Activated CD4-positive, alpha-beta T cell treated with anti-CD3 and anti-CD28 coated beads, Interleukin-2, amount 10 ng/mL, durations not matched to agents 7 days and 5 days (primary cell): ENCODE measurements at places on chromosomes 2 and 18. TPM values are rescaled to one million over a fixed set of nuclear protein-coding genes. Genes with fewer than 3 reads are reported as not detected.

DNA sequence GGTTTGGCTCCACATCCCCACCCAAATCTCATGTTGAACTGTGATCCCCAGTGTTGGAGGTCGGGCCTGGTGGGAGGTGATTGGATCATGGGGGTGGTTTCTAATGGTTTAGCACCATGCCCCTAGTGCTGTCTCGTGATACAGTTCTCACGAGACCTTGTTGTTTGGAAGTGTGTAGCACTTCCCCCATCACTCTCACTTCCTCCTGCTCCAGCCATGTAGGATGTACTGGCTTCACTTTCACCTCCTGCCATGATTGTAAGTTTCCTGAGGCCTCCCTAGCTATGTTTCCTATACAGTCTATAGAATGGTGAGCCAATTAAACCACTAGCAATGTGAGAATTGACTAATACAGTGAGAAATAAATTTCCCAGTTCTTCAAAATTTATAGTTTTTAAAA lies 325.9 kb downstream of the FSIP2 start:
- no peak for DNase-seq

- DNase-seq: peak; percentile 50
Measured at GRCh38 chr2:190679813-190680591, 31.1 kb downstream of the NAB1 start.

GRCh38 chr2:175057078-175057685 lies 52.0 kb upstream of the CHN1 start:
- no peak for DNase-seq

- no peak for DNase-seq
Measured at GRCh38 chr2:152298754-152299153, 36.2 kb upstream of the FMNL2 start.

DNA sequence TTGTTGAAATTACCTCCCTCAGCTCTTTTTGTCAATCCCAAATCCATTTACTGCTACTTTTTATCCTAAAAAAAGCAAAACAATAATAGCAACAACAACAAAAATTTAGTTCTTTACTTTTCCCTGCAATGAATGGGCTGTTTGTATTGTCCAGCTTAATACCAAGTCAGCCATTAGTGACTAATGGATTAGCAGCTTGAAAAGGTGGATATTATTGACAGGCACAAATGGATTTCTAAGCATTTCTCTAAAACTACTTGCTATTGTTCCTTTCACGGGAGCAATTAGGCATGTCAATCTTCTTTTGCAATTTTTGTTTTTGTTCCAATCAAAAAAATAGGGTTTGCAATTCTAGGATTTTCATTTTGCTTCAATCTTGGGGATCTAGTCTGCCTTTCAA lies 32.1 kb upstream of the SPAG16 start:
- no peak for DNase-seq

DNA sequence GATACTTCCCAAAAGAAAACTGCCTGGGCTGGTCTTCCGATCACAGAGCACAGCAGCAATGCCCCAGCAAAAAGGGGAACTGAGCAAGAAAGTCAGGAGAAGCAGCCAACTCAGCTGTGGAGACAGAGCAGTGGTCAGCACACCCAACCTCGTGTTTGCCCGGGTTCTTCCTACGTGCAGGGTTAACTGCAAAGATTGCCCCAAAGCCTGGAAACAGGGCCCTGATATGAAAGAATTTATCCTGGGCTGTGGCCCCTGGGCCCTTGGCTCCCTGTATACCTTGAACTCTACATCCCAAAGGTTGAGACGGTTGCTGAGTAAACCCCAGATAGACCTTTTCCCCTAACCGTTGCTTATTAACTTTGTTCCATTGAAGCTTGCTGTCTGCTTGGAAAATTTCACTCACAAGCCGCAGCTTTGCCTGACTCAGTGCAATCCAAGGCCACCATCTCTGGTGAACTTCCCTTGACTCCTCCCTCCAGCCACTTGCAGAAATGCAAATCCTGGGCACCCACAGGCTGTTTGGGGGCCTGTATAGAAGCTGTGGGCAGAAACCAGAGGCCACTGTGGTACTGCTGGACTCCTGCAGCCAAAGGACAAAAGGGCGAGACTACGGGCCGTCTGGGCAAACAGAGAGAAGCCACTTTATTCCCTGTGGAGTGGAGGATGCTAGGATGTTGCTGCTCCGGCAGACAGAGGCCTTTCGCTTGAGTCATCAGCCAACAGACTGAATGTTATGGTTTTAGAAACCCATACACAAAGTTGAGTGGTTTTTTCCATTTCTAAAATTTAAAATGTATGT lies 18.2 kb downstream of the NRP2 start:
- no peak for DNase-seq

- DNase-seq: no peak
Measured at GRCh38 chr2:46509804-46510203, 30.4 kb downstream of the TMEM247 start.

- DNase-seq: no peak
Measured at GRCh38 chr2:160039166-160039903, 23.1 kb downstream of the PLA2R1 start.

The EGR4 gene
- not detected for total RNA-seq

The CREG2 gene
- 0.31 TPM for total RNA-seq
